ENCODE measurements at places on chromosomes 4 and X.

DNA sequence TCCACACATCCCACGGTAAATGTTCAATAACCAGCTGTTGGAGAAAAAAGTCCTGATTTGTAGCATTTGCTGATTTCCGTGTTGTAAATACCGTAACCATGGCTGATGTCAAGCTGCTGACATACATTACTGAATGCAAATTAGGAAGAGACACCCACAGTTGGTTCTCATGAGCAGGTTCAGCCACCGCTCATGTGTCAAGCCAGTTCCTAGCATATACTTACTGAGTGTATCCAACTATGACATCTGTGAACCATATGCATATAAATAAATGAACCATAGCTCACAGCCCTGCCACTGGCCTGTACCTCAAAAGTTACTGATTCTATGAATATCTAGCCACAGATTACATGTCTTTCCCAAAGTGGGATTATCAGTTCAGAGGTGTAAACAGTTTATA is 29.5 kb downstream of the FHDC1 start:
- no peak overlapping the region for H3K27ac ChIP-seq
- H3K36me3 ChIP-seq: no peaks in the 10 kb centered on the region
- DNase-seq: no peak
- peaks cover 6% of the 10 kb centered on the region for H3K27me3 ChIP-seq
- H3K4me1 ChIP-seq: no peaks in the 10 kb centered on the region

DNA sequence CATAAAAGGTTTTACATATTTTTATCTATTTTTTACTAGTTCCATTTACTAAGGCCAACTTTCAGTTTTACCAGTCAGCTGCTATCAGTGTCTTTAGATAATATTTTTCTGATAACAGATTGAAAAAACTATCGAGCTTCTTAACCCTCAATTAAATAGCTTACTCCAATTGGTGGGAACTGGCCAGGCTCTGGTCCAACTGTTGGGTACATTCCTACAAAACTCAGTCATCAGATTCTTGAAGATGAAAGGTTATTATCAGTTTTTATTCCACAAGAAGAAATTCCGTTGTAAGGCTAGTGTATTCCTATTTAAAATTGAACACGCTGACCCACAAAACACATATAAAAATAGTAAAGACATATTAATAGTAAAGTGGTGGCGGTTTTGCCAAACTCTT is 346.2 kb downstream of the MAPK10 start:
- no peak overlapping the region for H3K4me3 ChIP-seq
- no peaks in the 10 kb centered on the region for H3K27me3 ChIP-seq
- H3K27ac ChIP-seq: no peak overlapping the region
- no peaks in the 10 kb centered on the region for H3K36me3 ChIP-seq

DNA sequence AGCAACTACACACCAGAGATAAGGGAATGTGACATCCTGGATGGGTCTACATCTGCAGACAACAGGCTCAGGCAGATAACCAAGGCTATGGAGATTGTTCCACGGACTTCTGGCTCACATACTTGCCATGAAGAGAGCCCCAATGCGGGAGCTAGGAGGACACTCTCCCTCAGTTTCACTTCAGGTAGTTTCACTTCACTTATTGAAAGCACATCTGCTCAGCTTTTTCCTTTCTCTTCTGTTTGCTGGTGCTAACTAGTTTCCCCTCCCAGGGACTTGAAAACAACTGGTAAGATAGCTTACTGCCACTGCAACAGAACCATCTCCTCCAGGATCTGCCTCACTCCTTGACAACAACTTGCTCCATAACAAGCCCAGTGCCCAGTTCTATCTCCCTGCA is 1.4 kb upstream of the CT47C1 start:
- no peak for DNase-seq
- H3K36me3 ChIP-seq: no peaks in the 10 kb centered on the region
- no peaks in the 10 kb centered on the region for H3K27me3 ChIP-seq
- no peaks in the 10 kb centered on the region for H3K4me1 ChIP-seq
- H3K27ac ChIP-seq: no peak overlapping the region

DNA sequence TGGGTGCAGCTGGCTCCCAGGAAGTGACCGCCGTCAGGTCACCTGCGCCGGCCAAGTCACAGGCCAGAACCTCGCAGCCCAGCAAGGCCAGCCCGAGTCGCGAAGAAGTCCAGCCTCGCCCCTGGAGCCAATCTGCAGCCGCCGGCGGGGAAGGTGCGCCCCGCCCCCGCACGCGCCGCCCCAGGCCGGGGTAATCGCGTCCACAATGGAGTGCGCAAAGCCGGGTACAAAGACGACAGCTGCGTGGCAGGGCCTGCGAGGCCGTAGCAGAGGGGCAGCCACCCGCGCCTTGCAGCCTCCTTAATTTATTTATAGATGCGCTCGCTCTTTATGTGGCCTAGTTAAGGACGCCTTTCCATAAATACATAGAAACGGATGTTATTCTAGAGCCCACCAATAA is 139.4 kb upstream of the CPEB2 start:
- H3K27me3 ChIP-seq: peaks cover 8% of the 10 kb centered on the region
- H3K4me3 ChIP-seq: no peak overlapping the region
- H3K27ac ChIP-seq: no peak overlapping the region
- H3K4me1 ChIP-seq: no peaks in the 10 kb centered on the region

DNA sequence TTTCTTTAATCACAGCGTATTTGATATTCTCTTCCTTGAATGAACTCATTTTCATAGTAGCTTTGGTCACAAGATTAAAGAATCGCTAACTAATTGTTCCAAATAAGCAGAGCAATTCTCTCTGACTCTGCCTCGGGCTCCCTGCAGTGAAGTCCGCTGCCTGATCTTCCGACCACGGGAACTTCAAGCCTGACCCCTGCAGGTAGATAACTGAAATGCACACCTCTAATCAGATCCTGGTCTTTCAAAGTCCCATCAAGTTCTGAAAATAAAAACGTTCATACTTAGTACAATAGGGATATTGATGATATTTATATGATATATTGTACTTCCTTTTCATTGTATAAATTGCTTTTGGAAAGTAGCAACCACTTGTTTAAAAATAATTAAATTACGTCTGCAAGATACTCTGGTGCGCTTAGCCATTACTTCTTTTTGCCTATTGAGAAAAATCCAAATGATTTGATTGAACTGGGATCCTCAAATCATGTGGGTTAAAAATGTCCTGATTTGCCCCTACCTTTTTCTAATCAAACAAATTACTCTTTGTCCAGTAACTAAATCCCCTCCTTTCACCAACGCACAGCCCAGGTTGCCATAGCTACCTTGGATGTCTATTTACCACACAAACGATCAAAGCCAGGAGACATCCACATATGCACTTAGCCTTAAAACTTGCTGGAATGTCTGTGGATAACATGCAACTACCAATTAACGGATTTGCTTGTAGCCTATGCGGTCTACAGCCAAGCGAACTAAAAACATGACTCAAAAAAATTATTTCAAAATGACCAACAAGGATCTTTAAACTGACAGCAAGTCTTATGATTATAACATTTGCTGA is 4.2 kb downstream of the MID1 start:
- no peaks in the 10 kb centered on the region for H3K36me3 ChIP-seq
- peaks cover 9% of the 10 kb centered on the region for H3K4me1 ChIP-seq
- no peak overlapping the region for H3K27ac ChIP-seq
- DNase-seq: no peak
- no peak overlapping the region for H3K4me3 ChIP-seq
- H3K27me3 ChIP-seq: peaks cover 32% of the 10 kb centered on the region

- peak; percentile 21 for DNase-seq
- peak overlapping the region; percentile 73 for H3K4me3 ChIP-seq
- no peaks in the 10 kb centered on the region for H3K36me3 ChIP-seq
- no peaks in the 10 kb centered on the region for H3K27me3 ChIP-seq
Observed at GRCh38 chr4:69831646-69832325, 28.2 kb downstream of the SULT1E1 start.

GRCh38 chrX:118329175-118329574 is 16.7 kb upstream of the WDR44 start:
- no peaks in the 10 kb centered on the region for H3K27me3 ChIP-seq
- DNase-seq: no peak
- H3K27ac ChIP-seq: no peak overlapping the region
- H3K4me1 ChIP-seq: no peaks in the 10 kb centered on the region
- H3K4me3 ChIP-seq: no peak overlapping the region
